ENCODE measurements at places on chromosomes 7 and 10.
A peak's percentile ranks its signal among the peaks of the same experiment; 100 is the strongest.

GRCh38 chr10:18351421-18351820 lies 211.2 kb downstream of the CACNB2 start:
- DNase-seq = no peak

DNA sequence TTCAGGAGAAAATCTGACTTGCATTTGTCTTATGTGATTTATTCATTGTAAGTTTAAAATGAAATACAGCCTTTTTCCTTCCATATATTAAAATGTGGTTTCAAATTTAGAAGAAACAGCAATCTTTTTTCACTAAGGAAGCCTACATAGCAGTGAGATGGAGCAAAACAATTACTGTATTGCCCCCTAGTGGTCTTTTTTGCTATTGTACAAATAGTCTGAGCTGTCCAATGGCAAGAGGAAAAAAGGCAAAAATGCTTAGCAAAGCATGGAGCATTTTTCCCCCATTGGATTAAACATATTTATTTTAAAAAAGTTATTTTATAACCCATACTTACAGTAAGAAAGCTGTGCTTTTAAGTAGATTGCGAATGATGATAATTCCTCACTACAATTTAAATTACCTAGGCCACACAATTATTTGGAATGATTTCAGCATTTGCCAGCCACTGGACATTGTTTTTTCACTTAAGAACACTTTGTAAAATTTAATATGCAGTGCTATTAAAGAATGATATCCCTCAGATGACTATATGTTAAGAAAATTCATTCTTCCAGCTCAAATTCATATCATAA lies 119.5 kb downstream of the CPED1 start:
- DNase-seq = no peak

DNA sequence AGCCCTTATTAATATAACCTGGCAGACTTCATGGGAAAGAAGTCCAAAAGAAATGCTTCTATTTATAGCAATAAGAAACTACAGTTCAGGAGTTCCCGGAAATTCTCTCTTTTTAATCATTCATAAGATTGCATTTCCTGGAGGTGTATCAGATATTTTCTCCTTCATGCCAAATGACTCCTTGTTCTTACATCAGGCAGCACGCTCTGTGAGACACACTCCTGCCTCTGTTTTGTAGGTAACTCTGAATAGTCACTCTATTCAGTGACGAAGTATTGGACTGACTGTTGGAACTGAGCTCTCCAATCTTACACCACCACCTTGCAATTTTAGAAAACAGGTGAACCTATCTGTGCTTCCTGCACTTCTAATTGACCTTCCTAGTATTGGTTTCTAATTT lies 78.7 kb upstream of the MSRB2 start:
- no peak for DNase-seq

GRCh38 chr10:128885573-128886555 lies 581.2 kb upstream of the MGMT start:
- DNase-seq = no peak

DNA sequence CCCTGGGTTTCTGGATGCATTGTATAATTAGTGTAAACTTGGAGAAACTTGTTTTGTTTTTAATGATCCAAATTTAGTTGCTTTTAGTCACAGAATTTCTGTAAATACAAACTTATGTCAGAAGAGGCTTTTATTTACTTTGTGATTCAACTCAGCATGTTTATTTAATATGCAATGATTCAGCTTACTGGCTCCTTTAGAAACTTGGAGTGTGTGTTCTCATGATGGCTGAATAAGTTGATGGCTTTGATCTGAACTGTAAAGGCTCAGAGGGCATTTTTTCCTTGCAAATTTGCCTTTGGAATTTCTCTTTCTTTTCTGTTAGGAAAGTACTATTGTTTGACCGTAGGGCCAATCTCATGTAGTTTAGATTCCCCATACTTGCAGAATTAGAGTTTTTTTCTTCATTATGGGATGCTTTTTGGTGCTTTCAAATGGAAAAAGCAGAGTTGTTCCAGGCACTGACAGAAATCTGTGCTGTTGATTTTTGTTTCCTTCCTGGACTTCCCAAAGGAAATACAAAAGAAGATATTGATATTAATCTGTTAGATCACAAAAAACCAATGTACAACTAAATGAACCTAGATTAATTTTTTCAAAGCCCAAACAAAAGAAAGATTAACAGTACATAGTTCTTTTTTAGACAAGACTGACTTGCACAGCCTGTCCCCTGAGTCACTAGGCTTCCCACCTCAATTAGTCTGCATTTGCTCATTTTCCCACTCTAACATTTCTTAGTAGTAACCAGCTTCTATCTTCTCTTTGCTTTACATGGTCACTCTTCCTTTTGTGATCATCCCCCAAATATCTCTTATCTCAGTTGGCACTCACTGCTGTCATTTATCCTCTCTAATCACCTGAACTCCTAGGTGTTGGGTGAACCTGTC lies 96.8 kb upstream of the AGR3 start:
- no peak for DNase-seq

DNA sequence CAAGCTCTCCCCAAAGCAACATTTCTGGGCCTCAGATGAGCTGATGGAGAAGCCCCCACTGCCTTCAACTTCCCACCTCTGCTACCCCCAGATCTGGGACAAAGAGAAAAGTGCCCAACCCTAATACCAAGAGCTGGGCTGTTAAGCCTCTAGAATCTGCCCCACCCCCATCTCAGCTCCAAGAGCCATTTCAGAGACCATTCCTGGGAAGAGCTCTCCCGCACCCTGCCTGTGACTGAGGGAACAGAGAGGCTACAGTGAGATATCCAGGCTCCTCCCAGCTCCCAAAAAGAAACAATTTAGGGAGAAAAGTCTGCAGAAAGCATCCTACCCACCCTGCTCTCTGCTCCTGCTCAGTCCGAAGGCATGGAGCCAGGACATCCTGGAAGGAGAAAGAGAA lies 2.5 kb upstream of the KCNH2 start:
- DNase-seq = no peak

DNA sequence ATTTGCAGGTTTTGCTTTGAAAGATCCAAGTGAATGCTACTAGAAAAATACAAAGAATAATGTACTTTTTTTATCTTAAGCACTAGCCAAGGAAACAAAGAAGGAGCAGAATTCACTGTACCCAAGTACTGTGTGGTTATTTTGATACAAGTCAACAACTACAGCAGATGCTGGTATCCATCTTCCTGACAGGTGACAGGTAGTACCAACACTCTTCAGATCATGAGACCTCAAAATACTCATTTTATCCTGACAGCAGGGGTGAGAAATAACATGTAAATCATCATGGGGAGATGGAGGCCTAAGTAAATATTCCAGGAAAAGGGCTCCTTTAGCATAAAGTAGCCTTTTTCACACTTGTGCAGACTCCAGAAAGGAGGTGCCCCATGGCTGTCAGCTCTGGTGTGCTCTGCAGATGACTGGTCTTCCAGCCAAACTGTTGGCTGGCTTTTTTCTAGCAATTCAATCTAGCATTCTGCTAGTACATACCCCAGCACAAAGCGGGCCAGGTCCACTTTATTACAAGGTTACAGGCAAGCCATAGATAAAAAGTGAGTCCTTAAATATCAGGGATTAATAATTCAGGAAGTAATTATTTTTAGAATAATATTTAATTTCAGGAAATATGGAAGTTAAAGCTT lies 90.4 kb downstream of the PDE1C start:
- no peak for DNase-seq

- DNase-seq = peak; percentile 70
Observed at GRCh38 chr7:105849122-105849855, 27.1 kb downstream of the ATXN7L1 start.

- DNase-seq = no peak
Observed at GRCh38 chr10:36381748-36382147, 739.7 kb upstream of the FZD8 start.

- no peak for DNase-seq
Observed at GRCh38 chr10:91622601-91623000, 10.3 kb downstream of the PPP1R3C start.

DNA sequence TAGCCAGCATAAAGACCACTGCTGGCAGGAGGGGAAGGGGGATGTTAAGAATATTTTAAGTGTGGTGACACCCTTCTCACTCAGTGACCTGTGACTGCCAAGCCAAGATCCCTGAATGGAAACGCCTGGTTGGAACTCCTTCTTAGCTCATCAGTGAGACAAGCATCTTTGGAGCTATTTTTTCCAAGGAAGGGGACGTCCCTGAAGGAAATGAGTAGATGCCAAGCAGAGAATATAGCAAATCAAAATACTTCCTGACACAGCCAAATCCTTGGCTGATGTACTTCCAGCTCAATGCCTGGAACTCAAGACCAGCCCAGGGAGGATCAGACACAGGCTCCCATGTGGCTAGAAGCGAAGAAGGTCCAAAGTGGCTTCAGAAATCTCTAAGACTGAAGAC lies 82.2 kb downstream of the SORBS1 start:
- DNase-seq = no peak

GRCh38 chr10:85849315-85849714 lies 517.3 kb downstream of the GRID1 start:
- DNase-seq = no peak

GRCh38 chr10:121459279-121459621 lies 139.0 kb downstream of the FGFR2 start:
- DNase-seq = no peak

DNA sequence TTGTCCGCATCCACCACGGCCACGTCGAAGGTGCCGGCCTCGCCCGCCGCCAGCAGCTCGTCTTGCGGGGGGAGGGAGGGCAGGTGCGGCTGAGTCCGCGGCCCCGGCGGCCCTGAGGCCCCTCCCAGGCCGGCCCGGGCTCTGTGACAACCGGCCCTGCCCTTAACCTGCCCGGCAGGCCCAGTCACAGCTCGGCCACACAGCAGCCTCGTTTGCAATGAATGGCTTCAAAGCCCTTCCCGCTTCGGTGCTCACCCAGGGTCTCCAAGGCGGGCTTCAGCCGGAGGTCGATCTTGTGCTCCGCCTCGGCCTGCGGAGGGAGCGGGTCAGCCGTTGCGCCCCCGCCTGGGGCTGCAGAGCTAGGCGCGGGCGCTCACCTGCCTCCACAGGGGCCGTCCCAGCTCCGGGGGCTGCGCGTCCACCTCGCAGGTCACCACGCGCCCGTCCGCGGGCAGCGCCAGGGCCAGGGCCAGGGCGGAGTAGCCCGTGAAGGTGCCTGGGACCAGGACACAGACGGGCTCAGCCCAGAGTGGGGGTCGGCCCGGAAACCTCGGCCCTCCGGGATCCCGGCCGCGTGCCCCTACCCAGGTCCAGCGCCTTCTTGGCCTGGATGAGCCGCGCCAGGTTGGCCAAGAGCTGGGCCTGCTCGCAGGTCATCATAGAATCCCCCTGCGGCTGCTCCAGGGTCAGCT lies 928 bp downstream of the COMTD1 start:
- no peak for DNase-seq

- no peak for DNase-seq
Observed at GRCh38 chr10:115981081-115981480, 291.9 kb downstream of the GFRA1 start.

GRCh38 chr7:100583132-100584053 lies 2.5 kb downstream of the LRCH4 start:
- peak; percentile 68 for DNase-seq

DNA sequence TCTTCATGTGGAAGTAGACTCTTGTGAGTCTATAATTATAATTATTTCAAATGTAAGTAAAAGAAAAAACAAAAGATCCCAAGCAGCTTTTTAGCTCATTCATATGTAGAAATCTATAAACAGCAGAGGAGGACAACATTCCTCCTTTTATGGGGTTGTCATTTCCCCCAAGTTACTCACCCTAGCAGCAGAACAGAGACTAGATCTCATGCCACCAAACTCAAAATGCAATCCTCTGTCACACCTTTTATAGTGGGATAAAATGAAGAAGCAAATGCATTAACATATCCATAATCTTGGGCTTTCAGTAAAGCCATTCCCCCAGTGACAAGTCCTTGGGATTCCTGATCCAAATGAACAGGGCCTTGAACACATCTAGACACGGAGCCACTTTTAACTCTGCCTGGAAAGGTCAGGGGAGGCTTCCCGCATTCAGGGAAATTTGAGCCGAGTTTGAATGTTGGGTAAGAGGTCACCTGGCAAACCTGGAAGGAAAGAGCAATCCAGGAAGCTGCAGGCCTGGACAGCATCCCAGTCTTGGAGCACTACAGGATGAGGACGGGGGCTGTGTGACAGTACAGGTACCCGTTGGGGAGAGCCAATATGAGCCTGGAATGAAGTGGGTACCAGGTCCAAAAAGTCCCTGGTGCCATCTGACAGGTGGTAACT lies 76.4 kb downstream of the DOCK4 start:
- DNase-seq = no peak

DNA sequence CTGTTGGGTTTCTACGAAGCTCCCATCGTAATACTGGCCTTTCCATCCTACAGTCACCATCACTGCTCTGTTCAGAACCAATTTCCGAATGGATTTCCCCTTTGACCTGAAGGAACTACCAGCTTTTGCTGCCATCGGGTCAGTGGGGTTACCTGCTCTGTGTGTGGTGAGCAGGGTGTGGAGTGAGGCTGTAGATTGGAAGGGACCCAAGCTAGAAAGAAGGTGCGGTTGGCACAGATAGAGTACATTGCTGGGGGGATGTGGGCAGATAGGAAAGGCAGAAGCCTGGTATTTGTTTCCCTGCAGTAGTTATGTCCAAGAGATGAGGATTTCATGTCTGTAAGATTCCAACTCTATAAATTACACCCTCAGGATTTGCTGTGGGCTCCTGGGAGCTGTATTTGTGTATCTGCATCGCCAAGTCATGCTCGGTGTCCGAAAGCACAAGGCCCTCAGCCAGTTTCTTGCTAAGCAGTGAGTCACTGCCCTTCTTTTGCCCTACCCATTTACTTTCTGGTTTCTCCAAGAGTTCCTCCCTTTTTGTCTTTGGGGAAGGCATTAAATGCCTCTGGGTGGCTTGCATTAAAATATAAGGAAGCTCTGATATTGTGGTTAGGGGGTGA lies 15.4 kb downstream of the CLCN1 start:
- DNase-seq = no peak

DNA sequence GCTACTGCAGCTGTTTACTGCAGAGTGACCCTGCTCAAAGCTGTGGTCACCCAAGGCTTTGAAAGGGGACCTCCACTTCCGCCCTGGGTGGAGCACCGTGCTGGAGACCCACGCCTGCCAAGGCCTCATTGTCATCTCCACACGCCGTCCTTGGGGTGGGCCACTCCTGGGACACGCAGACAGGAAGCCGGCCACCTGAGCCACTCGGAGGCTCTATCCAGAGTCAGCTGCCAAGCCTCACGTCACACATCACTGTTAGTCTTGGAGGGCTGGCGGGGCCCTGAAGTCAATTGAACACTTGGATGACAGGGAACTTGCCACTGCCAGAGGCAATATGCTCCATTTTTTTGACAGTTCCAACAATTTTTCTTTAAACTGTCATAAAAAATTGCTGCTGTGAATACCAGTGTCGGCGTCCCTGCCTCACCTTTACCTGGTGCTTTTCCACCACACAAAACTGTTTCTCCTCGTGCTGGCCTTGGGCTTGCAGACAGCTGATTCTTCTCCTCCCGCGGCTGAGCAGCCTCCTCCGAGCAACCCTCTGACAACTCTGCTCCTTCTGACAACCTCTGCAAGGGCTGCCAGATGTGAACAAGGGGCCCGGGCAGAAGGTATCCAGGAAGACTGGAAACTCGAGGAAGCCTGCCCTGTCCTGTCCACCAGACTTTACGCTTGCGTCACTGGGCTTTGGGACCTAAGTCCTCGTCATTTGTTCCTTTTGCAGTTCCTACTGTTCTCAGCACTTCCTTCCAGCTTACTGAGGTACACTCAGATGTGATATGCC lies 81.9 kb downstream of the EGFR start:
- no peak for DNase-seq

- DNase-seq = no peak
Observed at GRCh38 chr10:123021517-123021916, 12.7 kb downstream of the ACADSB start.
